Stimulated activated CD4-positive, alpha-beta T cell treated with anti-CD3 and anti-CD28 coated beads, Interleukin-1b, Interleukin-23, amount 100 ng/mL, for 48 hours (primary cell): ENCODE measurements at places on chromosomes 2 and 18.
A peak's percentile ranks its signal among the peaks of the same experiment; 100 is the strongest.

- no peak for DNase-seq
Observed at GRCh38 chr2:197300139-197300538, 10.4 kb downstream of the ANKRD44 start.

DNA sequence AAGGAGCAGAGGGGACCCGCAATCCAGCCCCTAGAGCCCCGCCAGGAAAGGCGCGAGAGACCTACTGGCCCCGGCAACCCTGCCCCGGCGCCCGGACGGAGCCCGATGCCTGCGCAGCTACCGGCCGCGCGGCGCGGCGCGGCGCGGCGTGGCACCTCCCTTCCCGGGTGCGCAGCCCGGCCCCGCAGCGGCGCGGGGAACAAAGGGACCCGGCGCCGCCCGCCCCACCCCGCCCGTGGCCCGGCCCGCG, 307 bp downstream of the CDH2 start:
- DNase-seq: no peak

DNA sequence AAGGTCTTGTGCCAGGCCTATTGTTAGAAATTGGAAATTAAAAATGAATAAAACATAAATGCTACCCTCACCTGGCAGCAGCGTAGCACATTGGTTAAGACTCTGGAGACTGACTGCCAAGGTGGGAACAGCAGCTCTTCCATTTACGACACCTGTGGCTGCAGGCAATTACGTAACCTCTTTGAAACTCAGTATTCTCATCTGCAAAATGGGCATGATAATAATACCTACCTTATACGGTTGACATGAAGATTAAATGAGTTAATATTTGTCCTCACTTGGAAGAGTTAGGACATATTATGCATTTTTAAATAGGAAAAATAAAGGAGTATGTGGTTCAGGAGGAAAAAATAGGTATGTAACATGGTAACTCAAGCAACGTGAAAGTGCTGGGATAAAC, 279.3 kb upstream of the NCKAP5 start:
- no peak for DNase-seq

GRCh38 chr18:60984510-60984909, 348.7 kb upstream of the CDH20 start:
- no peak for DNase-seq

- no peak for DNase-seq
Observed at GRCh38 chr2:105136394-105136793, 98.5 kb downstream of the MRPS9 start.

DNA sequence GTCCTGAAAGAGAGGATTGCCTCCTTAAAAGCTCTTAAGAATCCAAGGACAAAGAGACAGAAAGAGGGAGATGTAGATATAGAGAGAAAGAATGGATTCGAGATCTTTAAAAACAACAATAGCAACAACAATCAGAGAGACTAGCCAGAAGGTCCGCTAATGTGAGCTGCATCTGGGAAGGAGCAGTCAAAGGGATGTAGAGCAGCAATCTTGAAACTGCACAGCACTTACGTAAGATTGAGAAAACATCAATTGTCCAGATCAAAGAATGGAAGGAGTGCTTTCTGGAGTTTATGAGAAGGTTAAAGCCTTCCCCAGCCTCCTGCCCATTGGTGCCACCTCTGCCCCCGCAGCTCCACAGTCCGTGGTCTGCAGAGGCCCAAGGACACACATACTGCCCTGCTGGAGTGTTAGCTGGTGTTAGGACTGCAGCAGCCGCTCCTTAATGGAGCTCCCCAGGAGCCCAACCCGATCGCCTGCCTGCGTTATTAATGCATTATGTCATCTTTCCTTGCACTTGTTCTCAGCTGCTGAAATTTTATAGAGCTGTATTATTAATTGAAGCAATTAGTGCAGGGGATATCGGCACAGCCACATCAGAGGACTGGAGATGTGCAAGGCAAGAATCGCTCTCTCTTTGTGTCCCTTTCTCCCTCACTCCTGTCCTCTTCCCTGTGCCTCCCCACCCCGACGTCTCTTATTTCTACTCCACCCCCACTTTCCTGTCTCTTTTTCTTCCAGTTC, 94.2 kb upstream of the STPG4 start:
- DNase-seq: no peak

DNA sequence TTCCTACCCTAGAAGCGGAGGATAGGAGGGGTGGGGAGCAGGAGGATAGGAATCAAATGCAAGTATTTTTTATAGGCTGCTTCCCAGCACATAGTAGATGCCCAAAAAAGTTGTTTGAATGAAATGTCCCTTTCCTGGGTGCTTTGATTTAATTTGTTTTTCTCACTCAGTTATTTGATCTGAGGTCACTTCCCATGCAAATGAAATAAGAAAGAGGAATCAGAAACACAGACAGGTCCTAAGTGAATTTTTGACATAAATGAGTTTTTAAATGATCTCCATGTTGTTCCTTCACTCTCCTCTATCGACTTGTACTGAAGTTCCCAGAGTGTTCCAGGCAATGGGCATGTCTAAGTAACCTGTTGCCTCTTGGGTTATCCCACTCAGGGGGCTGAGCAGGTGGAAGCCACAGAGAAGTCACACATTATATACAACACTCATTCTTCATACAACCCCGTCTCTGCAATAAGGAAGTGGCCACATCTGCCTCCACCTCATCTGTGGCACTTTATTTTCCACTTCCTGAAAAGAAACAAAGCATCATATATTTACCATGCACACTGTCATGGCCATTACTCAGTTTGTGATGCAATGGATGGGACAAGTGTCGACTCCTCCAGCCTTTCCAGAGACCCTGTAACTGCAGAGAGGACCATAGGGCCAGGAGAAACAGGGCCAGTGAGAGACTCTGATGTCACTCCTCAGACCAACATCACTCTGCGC, 81.9 kb upstream of the ZNF397 start:
- peak; percentile 33 for DNase-seq

DNA sequence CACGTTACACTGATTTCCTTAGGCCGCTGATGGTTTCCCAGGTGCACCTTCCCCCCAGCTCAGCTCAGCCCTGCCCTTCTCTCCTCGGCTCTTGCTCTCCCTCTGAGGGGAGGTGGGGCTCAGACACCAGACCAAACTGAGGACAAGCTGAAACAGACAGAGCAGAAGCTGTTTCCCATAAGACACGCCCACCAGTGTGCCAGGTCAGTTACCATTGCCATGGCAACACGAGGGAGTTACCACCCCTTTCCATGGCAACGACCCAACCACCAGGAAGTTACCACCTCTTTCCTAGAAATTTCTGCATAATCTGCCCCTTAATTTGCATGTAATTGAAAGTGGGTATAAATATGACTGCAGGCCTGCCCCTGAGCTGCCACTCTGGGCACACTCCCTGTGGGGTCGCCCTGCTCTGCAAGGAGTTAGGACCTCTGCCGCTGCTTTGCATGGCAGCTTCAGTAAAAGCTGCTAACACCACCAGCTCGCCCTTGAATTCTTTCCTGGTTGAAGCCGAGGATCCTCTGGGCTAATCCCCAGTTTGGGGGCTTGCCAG, 120.9 kb upstream of the SMIM21 start:
- no peak for DNase-seq

DNA sequence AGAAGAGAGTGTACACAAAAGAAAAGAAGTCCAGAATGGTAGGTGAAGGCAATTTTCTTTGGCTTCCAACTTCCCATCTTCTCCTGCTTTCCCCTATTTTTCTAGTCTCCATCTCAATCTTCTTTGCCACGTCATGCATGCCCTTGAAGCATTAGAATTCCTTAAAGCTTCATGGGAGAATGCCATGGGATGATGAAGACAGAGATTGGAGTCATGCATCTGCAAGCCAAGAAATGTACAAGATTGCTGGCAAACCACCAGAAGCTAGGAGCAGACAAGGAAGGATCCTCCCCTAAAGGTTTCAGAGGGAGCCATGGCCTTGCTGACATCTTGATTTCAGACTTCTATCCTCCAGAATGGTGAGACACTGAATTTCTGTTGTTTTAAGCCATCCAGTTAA, 305.9 kb downstream of the HRH4 start:
- DNase-seq: no peak

DNA sequence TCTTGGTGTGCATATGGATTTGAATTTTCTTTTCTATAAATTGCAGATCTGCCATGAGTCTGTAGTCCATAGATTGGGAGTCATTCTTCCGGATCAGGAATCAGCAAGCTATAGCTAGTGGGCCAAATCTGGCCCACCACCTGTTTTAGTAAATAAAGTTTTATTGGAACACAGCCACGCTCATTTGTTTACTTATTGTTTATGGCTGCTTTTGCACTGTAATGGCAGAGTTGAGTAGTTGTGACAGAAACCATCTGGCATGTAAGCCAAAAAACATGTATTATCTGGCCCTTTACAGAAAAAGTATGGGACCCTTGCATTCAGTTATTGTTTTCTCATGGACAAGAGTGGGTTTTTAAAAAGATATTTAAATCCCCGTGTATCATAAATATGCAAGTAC, 191.2 kb downstream of the LRRTM1 start:
- no peak for DNase-seq

DNA sequence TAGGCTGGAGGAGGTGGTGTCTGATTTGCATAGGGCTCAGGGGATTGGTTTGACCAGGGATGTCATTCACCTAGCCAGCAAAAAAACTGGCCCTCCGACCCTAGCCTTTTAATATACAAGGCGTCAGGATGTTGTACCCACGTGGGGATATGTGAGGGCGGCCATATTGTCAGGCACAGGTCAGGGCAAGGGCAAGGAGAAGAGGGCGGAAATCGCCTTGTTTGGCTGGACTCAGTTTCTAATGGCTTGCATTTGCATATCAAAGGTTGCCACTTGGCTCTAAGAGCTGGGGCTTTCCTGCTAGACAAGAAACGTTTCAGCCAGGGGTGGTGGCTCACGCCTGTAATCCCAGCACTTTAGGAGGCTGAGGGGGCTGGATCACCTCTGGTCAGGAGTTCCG, 24.9 kb upstream of the PDCL3 start:
- no peak for DNase-seq

- DNase-seq: no peak
Observed at GRCh38 chr18:6211174-6211504, 203.6 kb downstream of the L3MBTL4 start.

GRCh38 chr18:37481072-37481471, 84.5 kb downstream of the CELF4 start:
- no peak for DNase-seq

DNA sequence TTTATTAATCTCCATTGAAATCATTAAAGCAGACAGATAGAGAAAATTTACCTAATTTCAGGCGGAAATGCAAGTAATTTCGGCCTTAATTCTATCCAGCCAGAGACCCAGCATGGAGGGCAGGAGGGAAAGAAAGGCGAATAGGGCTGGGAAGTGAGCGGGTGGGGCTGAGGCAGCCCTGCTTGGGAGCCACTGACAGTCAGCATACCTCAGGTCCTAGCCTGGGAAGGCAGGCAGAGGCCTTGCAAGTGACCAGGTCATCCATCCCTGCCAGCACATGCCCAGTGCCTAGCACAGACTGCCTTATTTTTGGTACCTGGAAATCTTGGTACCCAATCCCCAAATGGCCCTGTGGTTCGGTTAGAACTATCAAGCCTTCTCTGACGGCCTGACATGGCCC, 1.5 kb downstream of the GDF7 start:
- no peak for DNase-seq

DNA sequence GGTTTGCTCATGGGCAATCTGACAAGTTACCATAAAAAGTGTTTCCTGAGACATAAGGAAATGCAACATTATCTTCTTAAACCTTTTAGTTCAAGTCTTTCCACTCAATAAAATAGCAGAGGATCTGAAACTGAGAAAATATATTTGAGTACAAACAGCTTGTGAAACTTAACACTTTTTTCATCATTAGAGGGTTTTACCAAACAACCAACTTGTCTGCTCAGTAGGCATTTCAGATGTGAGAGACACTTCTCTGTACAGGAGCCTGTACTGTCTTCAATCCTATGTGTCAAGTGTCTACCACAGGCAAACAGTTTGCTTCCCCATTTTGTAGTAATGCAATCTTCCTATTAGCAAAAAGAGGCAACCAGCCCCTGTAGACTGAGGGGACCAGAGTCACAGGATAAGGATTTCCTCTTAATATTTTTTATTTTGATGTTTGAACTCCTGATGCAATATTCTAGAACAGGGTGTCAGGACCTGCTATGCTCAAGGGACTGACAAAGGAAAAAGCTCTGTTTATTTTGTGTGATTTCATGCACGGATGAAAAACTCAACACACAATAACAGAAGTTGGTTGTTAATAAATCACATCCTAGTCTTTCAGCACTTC, 159.1 kb upstream of the LHCGR start:
- no peak for DNase-seq

GRCh38 chr2:61951881-61952280, 46.4 kb downstream of the COMMD1 start:
- no peak for DNase-seq

- no peak for DNase-seq
Observed at GRCh38 chr2:234300391-234300925, 196.4 kb downstream of the ARL4C start.

DNA sequence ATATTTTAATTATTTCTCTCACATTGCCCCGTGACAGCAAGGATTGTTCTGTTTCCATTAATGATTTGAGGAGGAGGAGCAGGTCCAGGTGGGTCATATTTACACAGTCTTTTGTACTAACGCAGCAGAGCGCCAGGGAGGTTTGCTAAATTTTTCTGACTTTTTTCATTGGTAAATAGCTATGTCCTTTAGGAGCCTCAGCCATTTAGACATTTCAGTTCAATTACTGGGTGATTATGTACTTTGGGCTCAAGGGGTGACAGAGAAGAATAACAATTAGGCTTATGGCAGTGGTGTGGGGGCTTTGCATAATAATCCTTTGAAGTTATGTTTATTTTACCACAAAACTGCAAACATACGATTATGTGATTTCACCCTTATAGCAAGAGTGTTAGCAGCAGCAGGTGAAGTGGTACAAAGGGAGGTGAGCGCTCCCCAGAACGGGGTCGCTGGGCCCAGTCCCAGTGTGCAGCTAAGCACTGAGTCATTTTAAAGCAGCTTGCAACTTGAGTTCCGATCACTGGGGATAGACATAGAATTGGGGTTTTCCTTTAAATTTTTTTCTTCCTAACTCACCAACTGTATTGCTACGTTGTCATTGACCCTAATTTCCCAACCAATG, 80.3 kb downstream of the TSHZ1 start:
- no peak for DNase-seq

GRCh38 chr2:19669126-19669525, 232.7 kb downstream of the TTC32 start:
- DNase-seq: no peak

DNA sequence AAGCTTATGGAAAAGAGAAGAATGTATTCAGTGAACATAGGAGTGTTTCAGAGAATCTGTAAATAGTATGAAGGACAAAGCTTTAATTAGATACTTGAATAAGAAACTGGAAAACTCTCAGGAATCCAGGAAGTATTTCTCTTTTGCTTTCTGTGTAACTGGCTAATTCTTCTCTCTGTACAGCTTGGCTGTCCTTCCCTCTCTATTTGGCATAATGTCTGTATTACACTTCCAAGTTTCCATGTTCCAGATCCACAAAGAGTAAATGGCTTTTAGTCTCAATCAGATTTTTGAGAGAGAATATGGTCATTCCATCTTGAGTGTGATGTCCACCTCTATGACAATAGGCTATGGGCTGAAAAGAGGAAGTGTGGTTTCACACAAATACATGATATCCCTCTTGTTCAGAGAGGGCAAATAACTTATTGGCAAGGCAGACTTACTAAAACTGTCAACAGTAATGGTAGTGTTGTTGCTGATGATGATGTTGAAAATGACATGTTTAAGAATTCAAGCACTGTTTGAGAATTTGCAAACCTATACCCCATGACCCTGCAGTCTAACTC, 129.2 kb upstream of the ERBB4 start:
- DNase-seq: no peak
